ENCODE measurements at places on chromosomes 11 and 22.

- no peak for DNase-seq
Observed at GRCh38 chr11:62732830-62733229, 4.5 kb downstream of the TTC9C start.

DNA sequence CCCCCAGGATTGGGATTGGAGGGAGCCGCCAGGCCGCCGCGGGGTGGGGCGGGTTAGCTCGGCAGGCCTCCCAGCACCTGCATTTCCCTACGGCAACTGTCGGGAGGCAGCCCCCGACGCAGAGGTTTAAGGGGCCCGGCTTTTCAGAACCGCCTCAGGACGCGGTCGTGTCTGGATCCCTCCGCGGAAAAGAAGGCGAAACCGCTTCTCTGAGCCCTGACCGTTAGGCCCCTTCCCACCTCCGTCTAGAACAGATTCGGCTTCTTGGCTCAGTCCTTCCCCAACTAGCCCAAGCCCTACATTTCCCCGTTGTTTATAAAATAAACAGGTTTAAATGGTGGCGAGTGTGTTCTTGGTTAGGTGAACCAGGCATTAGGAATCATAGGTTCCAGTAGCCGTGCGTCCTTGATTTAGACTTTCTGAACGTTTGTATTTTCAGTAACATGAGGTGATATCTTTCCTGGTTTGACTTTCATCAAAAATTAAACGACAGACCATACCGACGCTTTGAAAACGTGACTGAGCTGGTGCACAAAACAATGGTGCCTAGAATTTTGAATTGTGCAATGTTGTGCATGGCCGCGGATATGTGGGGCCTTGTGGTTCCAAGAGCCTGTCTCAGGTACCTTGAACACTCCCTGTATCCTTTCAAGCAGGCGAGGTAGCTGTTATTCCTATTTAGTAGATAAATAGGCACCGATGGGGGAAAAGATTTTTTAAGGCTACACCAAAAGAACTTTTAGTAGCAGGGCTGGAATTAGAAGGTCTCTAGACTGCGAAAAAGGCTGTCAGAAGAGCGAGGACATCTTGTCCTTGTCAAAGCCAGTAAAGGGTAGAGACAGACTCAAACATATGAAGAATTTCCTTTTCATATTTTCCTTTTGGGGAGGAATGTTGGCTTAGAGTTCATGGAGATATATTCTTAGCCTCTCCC, 1.2 kb upstream of the HSPA8 start:
- DNase-seq, result peak; percentile 43

- DNase-seq, result peak; percentile 96
Observed at GRCh38 chr22:24516301-24516737, 21.2 kb downstream of the UPB1 start.

DNA sequence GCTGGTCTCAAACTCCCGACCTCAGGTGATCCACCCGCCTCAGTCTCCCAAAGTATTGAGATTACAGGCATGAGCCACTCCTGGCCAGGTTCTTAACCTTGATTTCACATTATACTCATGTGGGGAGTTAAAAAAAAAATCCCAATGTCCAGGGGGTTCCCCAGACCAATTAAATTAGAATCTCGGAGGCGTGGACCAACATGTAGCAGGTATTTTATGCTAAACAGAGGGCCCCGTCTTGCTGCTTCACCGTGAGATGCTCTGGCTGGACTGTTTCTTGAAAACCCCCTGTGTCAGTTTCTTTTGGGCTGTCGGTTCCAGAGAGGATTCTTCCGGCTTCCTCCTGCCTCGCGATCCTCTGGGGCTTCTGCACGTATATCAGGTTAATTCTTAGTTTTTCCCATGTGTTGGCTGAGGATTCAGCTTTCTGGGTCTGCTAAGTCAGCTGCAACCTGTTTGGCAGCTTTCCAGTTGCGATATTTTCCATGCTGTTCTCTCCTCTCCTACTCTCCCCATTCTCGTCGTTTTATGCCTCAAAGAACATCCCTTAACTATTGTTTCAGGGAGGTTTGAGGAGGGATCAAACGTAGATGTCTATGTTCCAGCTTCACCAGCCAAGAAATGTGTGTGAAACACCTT, 50.6 kb upstream of the ACCSL start:
- no peak for DNase-seq

- DNase-seq, result peak; percentile 25
Observed at GRCh38 chr11:10473371-10473770, 18.3 kb downstream of the AMPD3 start.

GRCh38 chr11:75492181-75492820, 33.4 kb downstream of the GDPD5 start:
- peak; percentile 59 for DNase-seq

- peak; percentile 45 for DNase-seq
Observed at GRCh38 chr11:61357233-61357893, 4.3 kb downstream of the CYB561A3 start.

- DNase-seq, result no peak
Observed at GRCh38 chr11:74838188-74838587, 89.5 kb downstream of the RNF169 start.

DNA sequence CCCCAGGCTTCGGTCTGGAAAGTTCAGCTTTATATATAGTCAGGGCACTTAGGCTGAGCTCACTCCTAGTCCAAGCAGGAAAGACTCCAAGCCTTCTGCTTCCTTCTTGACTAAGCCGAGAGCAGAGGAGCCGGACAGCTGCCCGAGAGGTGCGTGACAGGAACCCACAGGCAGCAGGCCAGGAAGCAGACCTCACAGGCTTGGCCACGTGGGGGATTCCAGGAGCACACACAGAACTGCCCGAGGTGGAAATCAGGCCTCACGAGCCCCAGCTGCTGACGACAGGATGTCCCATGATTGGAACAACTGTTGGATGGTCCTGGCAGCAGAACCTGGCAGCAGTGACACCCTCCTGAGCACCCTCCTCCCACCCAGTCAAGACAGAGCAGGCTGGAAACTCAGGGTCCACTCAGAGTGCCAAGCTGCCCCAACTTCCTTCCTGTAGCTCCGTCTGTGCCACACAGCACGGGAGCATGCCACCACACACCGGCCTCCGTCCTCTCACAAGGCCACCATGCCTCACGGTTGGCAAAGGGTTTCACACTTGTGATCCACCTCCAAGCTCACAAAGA, 5.4 kb downstream of the PLA2G6 start:
- peak; percentile 88 for DNase-seq

GRCh38 chr22:39173787-39174497, 21.5 kb upstream of the CBX7 start:
- DNase-seq, result no peak

DNA sequence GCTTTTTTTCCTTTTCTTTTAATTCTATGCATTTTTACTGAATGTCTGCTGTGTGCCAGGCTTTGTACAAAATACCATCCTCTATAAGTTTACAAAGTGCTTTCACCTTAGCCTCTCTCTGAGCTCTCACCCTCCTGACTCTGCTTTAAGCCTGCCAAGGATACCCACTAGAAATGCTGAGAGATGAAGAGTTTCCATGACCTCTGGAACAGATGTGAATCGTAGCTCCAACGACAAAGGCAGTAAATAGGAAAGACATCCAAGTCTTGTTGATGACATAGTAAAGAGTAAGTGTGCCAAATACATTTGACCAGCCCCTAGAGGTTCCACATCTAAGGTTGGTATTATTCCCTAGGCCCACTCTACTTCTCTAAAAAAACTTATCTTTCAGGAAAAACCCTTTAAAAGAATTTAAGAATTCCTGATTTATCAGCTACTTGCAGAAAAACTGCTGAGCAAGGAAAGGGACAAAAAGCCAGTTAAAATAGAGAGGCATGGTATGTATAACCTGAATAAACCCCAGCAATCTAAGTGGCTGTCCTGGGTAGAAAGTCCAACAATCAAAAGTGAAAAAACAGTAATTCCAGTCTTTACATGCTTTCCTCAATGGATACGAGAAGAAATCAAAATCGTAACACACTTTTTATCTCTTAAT, 45.4 kb downstream of the GAB2 start:
- DNase-seq, result no peak

DNA sequence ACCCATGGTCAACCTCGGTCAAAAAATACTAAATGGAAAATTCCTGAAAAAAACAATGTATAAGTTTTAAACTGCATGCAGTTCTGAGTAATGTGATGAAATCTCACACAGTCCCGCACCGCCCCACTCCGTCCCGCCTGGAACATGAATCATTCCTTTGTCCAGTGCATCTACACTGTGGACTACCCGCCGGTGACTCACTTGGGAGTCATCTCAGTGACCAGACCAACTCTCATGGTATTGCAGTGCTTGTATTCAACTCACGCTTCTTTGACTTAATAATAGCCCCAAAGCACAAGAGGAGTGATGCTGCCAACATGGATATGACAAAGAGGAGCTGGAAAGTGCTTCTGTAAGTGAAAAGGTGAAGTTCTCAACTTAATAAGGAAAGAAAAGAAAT, 48.8 kb downstream of the ARHGAP32 start:
- peak; percentile 90 for DNase-seq

- no peak for DNase-seq
Observed at GRCh38 chr11:31050061-31050765, 319.3 kb downstream of the DCDC1 start.

DNA sequence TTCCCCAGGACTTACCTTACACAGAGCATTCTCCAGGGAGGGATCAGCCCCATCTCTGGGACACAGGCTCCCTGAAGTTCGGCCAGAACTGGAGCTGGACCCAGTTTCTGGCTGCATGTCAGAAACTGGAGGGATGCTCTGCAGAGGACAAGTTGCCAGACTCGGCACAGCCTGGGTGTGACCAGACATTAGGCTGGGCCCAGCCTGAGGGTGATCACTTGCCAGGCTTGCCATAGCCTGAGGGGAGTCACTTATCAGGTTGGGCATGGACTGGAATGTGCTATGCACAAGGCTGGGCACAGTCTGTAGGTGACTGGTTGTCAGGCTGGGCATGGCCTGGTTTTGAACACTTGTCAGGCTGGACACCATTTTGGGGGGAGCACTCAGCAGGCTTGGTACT, 30.7 kb upstream of the STK33 start:
- DNase-seq, result no peak

DNA sequence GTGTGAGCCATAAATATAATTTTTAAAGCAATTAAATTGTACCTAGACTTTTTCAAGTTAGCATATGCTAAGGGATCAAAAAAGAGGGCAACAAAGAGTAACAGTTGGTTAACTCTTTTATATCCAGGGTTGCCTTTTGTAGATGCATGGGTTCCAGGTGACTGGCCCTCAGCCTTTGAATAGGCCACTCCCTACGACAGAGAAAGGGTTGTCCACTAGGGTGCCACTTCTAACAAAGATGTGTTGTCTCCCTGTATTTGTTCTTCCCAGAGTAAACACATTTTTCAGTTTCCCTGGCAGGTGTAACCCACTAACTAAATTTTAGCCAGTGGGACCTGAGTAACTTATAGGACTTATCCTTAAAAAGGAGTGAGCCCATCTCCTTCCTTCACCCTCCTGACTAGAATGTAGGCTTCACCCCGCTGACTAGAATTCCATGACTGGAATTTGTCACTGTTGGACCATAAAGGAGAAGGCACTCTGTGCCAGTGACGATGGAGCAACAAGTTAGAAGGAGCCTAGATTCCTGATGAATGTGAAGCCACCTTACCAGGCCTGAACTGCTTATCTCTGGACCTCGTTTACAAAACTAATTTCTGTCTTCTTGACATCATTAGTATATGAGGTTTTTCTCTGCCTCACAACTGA, 16.6 kb downstream of the TUG1 start:
- no peak for DNase-seq

- DNase-seq, result peak; percentile 58
Observed at GRCh38 chr11:112610996-112611750, 350.0 kb upstream of the NCAM1 start.

- DNase-seq, result no peak
Observed at GRCh38 chr11:73439002-73439843, 63.0 kb downstream of the RELT start.

GRCh38 chr11:59710136-59710847, 3.4 kb downstream of the OR10V1 start:
- no peak for DNase-seq

DNA sequence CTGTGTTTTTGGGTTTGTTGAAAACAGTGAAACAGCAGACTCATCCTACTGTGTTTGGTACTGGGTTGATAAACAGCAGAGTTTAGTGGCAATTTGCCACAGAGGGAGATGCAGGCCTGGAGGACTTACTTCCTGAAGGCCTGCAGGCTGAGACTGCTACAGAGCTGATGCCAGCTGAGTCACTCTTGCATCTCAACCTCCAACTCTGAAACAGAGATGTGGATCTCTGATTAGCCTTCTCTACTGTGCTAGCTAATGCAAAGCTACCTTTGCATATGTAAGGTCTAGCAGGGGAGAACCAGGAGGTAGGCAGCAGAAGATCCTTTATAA, 14.3 kb downstream of the ATP5MG start:
- peak; percentile 73 for DNase-seq

DNA sequence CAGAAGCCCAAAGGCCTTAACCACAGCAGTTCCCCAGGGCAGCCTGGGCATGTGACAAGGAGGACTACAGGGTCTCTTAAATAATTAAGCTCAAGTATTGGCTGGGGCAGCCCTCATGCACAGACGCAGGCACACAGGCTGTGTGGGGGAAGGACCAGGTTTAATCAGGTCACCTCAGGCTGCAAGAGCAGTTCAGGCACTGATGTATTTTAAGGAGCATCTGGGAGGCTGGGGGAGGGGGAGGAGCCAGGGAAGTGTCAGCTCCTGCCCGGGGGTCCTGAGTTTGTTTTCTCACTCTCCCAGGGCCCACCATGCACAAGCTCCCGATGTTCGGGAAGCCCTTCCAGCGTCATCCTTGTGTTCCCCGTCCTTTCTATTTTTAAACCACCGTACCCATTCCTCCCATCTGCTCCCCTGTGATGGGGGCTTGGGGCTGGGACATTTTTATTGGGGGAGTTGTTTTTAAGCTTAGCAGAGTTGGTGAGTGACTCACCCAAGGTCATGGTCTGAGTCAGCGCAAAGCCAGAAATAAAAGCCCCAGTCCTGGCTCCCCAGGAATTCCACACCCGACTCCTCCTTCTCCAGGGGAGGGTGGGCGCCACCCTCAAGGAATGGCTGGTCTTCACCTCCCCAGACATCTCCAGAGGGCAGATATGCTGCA, 2.4 kb downstream of the CSDC2 start:
- peak; percentile 97 for DNase-seq

DNA sequence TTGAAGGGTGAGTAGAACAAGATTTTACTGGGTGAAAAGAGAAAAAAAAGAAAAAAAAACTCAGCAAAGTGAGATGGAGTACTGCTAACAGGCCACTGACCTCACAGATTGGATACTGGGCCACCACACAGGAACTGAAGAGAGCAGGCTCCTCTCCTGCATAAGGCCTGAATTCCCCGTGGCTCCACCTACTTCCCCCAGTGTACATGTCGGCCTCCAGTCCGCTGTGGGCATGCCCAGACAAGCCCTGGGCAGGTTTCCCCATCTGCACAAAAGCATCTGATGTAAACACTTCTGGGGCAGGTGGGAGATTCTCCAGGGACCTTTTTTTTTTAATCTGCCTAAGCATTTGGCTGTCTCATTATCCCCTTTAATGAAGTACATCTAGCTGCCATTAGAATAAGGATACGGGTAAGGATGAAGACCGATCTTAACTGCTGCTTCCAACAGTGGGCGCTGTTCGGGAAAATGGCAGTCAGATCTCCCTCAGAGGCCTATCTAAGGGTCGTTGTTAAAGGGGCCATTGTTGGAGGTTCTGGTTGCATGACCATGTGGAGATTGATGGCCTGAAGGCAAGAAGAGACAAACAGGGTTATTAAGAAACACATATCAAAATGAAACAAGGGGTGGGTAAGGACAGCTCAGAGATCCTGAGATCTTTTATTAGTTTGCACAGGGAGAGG, 48.5 kb downstream of the MS4A13 start:
- DNase-seq, result no peak

GRCh38 chr11:124776865-124777645, 15.0 kb upstream of the ESAM start:
- DNase-seq, result no peak
